Right atrium auricular region (tissue), 2 donors: ENCODE measurements at places on chromosomes 4 and X.

- no peak for DNase-seq
- no peaks in the 10 kb centered on the region for H3K27me3 ChIP-seq
- no peak overlapping the region for H3K27ac ChIP-seq
Measured at GRCh38 chr4:15343581-15343980, 84.3 kb upstream of the C1QTNF7 start.

DNA sequence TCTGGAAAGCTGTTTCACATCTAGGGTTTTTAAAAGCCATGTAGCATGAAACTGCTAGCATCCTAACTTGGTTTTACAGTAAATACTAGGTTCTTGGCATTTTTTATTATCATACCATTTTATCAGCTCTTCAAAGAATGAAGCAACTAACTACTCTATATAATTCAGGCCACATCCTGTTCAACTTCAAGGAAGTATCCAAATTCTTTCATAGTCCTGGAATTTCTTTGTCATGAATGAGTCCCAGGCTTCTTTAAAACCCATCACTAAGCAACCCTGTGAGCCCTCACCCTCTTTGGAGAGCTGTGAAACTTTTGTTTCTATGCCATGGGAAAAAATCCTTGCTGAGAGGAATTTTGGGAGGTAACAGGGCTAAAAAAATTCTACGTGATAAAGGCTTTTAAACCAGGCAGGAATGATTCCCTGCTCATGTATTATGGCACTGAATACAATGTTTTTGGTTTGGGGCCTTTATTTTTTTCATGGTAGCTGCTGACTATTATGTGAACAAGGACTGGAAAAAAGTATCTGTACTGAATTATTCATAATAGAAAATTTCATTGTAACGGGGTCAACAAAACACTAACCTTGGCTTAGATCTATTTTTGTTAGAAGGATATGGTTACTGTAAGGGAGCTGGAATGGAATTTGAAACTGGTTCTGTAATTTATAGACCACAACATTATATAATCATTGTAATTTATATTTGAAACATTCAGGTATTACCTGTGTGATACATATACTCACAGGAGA lies 164.9 kb downstream of the DCTD start:
- no peak overlapping the region for H3K4me3 ChIP-seq
- H3K4me1 ChIP-seq: peaks cover 18% of the 10 kb centered on the region
- no peak overlapping the region for H3K27ac ChIP-seq
- no peaks in the 10 kb centered on the region for H3K36me3 ChIP-seq
- no peak for DNase-seq

- no peak for DNase-seq
- no peaks in the 10 kb centered on the region for H3K27me3 ChIP-seq
- H3K4me1 ChIP-seq: no peaks in the 10 kb centered on the region
- peaks cover 28% of the 10 kb centered on the region for H3K36me3 ChIP-seq
- no peak overlapping the region for H3K27ac ChIP-seq
- H3K4me3 ChIP-seq: no peak overlapping the region
Measured at GRCh38 chrX:13717700-13718472, 16.5 kb downstream of the TRAPPC2 start.

DNA sequence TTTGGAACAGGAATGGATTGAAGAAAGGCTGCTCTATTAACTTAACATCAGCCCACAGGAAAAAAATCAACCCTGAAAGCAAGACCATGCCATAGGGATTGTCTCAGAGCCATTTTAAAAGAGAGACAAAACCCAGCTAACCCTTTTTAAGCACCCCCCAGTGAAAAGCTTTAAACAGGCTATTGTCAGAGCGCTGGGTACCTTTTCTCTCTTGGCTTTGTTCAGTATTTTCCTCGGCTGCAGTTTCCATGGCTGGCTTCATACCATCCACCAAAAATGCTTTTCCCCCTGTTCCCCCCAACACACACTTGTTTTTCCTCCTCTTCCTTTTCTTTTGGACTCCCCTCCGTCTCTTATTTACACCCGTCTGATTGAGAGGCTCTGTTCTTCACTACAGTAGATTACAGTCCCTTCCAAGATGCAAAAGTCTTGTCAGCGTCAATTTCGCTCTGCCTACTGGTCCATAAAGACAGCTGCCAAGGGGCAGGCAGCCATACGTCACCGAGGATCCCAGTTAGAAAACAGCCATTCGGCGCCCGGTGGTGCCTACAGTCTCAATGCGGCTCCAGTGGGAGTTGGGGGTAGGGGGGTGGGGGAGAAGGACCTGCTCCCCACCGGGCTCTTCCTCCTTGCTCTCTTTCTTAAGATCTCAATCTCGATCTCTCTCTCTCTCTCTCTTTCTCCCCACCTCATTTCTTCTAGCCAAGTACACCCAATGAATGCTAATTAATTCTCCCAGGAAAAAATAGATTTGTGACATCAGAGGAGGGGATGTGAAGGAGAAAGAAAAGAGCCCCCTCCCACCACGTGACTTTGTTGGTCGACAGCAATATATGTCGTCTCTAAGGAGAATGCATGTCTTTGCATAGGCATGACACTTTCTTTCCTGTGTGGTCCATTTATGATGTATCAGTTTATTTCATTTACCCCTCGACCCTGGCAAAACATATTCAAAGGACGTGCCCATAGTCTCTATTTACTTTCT lies at the start of gene GPM6B:
Gene GPM6B (minus strand): TSS at position 451 of the 985 bp plus-strand sequence. CDS start 189 bp downstream, at position 262.
- H3K27me3 ChIP-seq: no peaks in the 10 kb centered on the region
- H3K36me3 ChIP-seq: no peaks in the 10 kb centered on the region
- no peaks in the 10 kb centered on the region for H3K4me1 ChIP-seq
- no peak within 1 kb of the TSS for H3K27ac ChIP-seq
- no peak within 1 kb of the TSS for H3K4me3 ChIP-seq
- no peak for DNase-seq

- no peak for DNase-seq
- H3K27me3 ChIP-seq: no peaks in the 10 kb centered on the region
- H3K27ac ChIP-seq: no peak overlapping the region
- no peaks in the 10 kb centered on the region for H3K36me3 ChIP-seq
- no peaks in the 10 kb centered on the region for H3K4me1 ChIP-seq
- no peak overlapping the region for H3K4me3 ChIP-seq
Measured at GRCh38 chr4:93648258-93648657, 180.3 kb upstream of the ATOH1 start.

DNA sequence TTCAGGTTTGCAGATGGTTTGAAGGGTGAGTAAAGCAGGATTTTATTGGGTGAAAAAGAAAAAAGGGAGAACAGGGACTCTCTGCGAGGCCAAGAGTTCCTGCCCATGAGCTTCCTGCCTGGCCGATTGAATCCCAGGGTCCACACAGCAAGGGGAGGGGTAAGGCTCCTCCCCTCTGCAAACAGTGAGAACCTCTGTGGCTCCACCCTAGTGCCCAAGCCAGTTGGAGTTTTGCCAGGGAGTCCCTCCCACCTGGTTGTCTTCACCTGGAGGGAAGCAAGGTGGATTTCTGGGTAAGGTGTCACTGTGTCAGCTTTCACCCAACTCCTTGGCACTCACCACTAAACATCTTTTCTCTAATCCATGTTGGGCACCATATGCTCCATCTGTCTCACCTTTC lies 70.9 kb downstream of the PDHA2 start:
- no peaks in the 10 kb centered on the region for H3K4me1 ChIP-seq
- no peak overlapping the region for H3K27ac ChIP-seq
- no peaks in the 10 kb centered on the region for H3K36me3 ChIP-seq
- no peak for DNase-seq
- no peak overlapping the region for H3K4me3 ChIP-seq

DNA sequence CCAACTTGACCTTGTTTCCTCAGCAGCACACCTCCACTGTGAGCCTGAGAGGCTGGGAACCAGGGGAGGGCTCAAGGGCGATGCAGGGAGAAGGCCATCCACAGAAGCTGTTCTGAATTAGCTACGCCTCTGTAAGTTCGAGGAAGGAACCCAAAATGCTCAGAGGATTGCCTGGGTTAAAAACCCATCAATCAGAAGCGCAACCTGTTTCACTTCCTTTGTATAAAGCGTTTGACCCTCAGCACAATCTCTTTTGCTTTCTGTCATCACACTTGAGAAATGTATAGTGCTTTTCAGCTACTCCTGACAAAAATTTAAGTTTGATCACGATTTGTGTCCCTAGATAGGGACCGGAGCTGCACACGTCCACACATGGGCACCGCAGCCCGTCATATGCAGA lies 48.0 kb upstream of the MAP3K15 start:
- DNase-seq: no peak
- H3K27me3 ChIP-seq: no peaks in the 10 kb centered on the region
- H3K27ac ChIP-seq: no peak overlapping the region
- no peaks in the 10 kb centered on the region for H3K4me1 ChIP-seq
